ENCODE measurements at places on chromosomes 13 and 19.

GRCh38 chr13:53201454-53202225, 173.0 kb downstream of the OLFM4 start:
- DNase-seq: peak; percentile 72

DNA sequence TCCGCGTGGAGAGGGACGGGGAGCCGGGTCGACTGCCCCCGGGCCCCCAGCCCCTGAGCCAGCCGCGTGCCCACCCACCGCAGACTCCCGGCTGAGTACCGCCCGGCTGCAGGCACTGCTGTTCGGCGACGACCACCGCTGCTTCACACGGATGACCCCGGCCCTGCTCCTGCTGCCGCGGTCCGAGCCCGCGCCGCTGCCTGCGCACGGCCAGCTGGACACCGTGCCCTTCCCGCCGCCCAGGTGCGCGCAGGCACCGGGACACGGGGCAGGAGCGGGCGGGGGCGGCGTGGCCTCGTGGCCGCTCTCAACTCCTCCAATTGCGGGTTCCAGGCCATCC, 1.6 kb downstream of the AMH start:
- no peak for DNase-seq

DNA sequence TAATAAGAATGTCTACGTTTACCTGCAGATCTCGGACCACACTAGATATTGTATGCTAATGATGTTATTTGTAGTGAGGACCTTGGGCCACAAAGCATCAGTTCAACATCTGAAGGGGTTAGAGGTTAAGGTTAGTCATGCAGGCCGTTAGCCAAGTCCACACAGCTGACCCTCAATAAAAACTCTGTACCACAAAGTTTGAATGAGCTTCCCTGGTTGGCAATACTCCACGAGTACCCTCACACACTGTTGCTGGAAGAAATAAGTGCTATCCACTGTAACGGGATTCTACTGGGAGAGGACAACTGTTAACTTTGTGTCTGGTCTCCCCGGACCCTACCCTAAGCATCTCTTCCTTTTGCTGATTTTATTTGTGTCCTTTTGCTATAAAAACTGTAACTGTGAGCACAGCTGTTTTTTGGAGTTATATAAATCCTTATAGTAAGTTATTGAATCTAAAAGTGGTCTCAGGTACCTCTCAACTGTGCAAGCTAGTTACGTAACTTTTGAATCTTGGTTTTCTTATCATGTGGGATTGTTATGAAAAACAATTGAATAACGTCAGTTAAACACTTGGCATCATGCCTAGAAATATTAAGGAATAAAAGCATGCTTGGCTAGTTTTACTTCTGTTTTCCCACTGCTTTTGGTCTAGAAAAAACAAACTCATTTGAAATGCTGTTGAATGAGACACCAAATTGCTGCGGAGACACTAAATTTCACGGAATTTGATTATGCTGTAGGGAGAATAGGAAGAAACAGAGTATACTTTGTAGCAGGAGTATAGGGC, 181.5 kb downstream of the DNAJC3 start:
- no peak for DNase-seq

- DNase-seq: no peak
Observed at GRCh38 chr19:38839816-38840582, 8.4 kb upstream of the ECH1 start.

- peak; percentile 10 for DNase-seq
Observed at GRCh38 chr19:4897146-4897545, 5.5 kb downstream of the ARRDC5 start.

- DNase-seq: no peak
Observed at GRCh38 chr19:40908976-40909375, 26.9 kb upstream of the CYP2A7 start.

GRCh38 chr13:95708391-95708774, 31.4 kb downstream of the DNAJC3 start:
- no peak for DNase-seq

DNA sequence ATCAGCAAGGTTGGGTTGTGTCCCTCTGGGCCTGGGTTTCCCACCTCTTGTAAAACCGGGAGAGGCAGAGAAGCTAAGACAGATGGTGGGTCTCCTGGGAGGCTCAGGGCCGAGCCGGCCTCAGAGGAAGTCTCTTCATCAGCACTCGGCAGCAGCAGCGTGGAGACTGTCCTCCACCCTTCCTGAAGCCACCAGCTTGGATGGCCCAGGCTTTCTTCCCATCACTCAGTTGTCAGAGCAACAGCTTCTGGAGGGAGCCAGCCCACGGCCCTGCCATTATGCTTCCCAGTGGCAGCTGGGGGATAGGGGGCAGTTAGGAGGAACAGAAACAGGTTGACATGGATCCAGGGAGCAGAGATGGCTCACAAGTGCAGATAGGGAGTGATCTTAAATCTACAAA, 191.0 kb downstream of the KATNAL1 start:
- no peak for DNase-seq

DNA sequence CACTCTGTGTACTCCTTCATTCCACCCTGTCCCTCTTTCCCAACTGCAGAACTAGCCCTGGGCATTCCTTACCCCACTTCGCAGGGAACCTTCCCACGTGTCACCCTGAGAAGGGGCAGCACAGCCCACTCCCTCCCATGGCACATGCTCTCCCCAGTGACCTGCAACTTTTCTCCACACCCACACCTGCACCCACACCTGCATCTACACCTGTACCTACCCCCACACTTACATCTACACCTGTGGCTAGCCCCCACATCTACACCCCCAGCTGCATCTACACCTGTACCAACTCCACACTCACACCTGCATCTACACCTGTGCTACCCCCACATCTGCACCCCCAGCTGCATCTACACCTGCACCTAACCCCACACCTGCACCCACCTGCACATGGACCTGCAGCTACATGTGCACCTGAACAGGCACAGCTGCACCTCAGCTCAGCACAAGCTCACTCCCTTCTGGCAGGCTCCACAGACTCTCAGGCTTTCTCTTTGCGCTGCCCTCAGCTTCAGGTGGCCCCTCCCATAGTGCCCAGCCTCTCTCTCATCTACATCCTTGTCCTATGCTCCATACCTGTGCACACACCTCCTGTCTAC, 234.1 kb downstream of the TUBA3C start:
- DNase-seq: no peak

DNA sequence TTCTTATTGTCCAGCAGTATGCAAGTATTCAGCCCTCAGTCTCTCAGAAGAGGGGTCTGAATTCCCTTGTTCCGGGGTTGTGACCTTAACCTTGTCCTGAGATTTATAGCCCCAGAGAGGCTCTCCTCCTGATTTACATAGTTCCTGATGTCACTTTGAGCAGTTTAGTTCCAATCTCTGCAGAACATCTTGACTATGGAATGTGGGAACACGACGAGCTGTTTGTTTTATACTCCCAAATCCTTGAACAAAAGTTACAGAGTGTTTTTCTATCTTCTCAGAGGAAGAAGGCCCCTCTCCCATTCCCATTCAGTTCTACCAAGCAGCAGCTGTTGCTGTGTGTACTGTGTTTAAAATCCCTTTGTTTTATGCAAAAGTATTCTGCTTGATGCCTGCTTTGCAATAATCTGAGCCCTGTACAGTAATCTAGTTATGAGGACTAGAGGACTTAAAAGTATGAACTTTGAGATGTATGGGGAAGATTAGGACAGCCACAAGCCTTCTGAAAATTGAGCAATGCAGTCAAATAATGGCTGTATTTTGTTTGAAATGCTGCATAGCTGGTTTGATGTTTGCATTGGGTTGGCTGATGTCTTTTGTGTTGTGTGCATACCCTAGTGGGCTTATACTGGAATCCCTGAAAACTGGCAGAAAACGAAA, 74.7 kb downstream of the KL start:
- DNase-seq: no peak

Measured in iPS-NIHi11 (cell line).